ENCODE measurements at places on chromosomes 6 and 20.

- DNase-seq: no peak
These were observed 17.6 kb downstream of the SLC18B1 start for GRCh38 chr6:132780770-132781371.

GRCh38 chr6:42279144-42279781 is 61.6 kb upstream of the MRPS10 start:
- no peak for DNase-seq

DNA sequence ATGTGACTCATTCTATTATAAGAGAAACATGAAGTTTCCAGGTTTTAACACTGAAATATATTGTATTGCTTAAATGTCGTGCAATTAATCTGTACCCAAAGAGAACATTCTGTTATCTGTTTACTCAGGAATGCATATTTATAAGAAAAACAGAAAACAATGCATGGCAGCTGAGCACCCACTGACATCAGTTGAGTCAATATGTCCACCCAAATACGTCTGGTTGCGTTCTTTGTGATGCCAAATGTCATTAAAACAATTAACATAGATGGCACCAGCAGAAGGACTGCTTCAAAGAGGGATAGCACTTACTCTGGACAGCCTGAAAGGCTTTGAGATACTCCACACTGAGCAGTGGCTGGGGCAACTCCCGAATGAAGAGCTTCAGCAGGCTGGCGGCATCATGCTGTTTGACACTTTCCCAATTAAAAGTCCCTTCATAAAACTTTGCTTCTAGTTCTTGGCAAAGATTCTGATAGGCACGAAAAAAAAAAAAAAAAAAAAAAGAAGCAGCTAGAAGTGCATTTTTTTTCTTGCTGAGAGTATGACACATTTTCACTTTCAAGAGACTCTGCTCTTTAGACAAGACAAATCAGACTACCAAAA is 102.3 kb downstream of the ARHGAP18 start:
- DNase-seq: no peak

DNA sequence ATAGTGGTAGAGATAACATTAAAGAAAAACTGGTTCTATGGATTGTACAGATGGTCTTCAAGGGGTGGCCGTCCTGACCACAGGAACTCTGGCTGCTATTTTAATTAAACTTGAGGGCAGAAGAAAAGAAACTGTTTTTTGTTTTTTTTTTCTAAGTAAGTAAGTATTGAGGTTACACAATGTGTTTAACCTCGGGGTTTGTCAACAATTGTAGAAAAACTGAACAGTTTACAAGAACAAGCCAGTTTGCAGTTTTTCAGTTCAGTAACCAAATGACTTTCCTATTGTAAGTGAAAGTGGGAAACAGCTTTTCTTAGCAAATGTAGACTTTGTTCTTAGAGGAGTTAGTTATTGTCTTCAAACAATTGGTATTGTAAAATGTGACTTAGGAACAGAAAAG is 77.0 kb downstream of the PLCB1 start:
- DNase-seq: no peak

GRCh38 chr6:80404889-80405288 is 298.4 kb downstream of the BCKDHB start:
- no peak for DNase-seq

GRCh38 chr6:37456816-37457560 is 24.0 kb downstream of the CMTR1 start:
- no peak for DNase-seq

DNA sequence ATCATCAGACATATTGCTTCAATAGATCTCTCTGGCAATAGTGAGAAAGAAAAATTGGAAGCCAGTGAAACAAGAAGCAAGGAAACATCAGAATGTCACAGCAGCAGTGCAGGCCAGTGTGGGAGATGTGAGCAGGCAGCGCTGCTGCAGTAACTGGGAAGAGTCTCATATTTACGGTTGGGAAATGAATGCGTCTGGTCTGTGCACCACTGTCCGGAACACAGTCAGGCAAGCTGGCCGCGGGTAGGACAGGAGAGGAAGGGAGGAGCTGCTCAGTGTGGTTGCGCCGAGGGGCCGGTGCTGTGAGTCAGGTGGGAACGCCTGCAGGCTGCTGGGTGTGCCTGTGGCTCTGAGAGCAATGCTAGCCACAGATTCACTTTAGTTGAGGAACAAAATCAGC is 6.4 kb upstream of the PSMG4 start:
- DNase-seq: no peak

GRCh38 chr6:86215323-86215722 is 572.6 kb upstream of the SYNCRIP start:
- DNase-seq: no peak

DNA sequence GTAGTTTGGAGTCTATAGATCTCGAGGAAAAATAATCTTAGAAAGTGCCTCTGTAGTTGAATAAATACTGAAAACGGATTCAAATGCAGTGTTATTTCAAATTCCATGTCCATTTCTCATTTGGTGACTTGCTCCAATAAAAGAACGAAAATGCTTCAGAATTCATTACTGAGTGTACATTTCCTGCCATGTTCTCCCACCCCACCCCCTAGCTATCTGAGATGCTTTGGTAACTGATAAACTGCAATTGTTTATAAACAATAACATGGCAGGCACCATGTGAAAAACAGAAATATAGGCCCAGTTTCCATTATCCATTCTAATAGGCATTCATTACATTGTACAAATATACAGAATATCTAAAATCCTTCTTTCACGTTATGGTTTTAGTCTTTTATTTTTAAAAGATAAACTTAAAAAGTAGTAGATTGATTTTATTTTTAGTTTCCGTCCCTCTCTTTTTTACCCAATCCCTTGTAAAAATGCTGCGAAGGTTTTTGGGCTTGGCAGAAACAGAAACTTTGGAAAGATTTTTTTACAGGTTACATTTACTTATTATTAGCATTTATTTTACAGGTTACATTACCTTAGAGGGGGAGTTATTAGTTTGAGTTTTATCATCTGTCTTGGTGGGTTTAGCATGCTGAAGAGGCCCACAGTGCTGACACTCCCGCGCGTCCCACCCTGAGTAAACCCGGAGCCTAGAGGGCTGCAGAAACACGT is 1.5 kb downstream of the FAM162B start:
- no peak for DNase-seq

DNA sequence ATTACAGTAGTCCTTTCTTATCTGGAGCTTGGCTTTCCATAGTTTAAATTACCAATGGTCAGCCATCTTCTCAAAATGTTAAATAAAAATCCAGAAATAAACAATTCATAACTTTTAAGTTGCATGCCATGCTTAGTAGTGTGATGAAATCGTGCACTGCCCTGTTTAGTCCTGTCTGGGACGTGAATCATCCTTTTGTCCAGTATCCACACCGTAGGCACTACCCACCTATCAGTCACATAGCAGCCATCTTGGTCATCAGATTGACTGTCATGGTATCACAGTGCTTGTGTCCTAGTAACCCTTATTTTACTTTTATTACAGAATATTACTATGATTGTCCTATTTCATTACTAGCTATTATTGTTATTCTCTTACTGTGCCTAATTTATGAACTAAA is 924.1 kb downstream of the EYS start:
- DNase-seq: no peak

GRCh38 chr6:70668499-70668812 is 773 bp downstream of the SMAP1 start:
- no peak for DNase-seq

- no peak for DNase-seq
These were observed 963 bp downstream of the DDRGK1 start for GRCh38 chr20:3203315-3204123.

DNA sequence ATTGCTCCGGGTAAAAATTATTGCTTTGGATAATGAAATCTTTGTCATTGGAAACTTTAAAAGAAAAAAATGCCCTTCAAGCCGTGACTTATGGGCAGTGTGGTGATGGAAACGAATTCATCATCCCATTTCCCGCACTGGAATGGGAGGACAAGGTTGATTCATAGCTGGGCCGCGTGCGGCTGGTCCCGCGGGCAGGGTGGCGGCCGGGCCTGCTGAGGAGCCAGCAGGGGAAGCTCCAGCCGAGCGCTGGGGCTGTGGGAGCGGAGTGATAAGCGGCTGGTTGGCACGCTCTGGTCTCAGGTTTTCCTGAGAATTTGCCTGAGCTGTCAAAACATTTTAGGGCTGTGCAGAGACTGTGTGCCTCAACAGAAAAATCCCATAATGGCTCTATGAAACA is 351.7 kb downstream of the CDC5L start:
- no peak for DNase-seq

- DNase-seq: no peak
These were observed 149.3 kb downstream of the CFAP61 start for GRCh38 chr20:20201639-20202038.

DNA sequence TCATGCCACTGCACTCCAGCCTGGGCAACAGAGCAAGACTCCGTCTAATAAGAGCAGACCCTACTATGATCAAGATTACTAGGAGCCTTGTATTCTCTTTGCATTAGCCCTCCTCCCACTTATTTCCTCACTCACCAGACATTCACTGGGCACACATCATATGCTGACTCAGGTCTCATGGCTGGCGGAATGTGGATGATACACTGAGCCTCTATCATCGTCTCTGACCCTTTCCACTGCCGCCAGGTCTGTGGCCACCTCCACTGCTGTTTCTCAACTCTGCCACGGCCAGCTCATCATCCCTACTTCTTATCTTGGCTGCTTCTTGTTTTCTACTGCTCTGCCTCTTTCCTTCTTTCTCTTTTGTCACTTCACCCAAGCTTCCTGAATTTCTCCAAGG is 161.0 kb downstream of the BACH2 start:
- DNase-seq: no peak
